ENCODE measurements at places on chromosomes 1 and 21.
A peak's percentile ranks its signal among the peaks of the same experiment; 100 is the strongest.

- no peak for DNase-seq
Measured at GRCh38 chr1:34721646-34722355, 33.0 kb upstream of the GJB5 start.

DNA sequence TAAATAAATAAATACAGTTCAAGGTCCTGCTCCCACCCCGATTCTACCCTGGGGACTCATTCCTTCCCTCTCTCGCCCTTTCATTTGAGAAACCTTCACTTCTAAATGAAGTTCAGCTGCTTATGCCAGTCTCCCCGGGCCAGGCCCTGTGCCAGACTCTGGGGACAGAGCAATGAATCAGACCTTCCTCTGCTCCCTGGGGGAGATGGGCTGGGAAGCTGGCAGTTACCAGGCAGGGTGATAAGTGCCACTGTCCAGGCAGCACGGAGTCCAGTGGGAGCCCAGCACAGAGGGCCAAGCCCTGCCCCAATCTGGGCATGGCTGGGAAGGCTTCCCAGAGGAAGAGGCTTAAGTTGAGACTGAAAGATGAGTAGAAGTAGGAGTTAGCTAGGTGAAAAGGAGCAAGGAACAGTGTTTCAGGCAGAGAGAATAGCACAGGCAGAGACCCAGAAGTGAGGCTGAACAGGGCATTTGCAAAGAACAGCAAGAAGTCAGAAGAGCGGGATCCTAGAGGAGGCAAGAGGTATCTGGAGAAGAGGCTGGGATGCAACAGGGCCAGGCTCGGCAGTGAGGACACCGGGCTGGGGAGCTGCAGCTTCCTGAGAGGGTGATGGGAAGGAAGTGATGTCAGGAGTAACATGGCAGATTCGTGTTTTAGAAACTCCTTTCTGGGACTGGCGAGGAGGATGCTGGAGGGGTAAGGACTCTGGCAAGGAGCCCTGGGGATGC lies 13.5 kb downstream of the KCNQ4 start:
- DNase-seq, result no peak

DNA sequence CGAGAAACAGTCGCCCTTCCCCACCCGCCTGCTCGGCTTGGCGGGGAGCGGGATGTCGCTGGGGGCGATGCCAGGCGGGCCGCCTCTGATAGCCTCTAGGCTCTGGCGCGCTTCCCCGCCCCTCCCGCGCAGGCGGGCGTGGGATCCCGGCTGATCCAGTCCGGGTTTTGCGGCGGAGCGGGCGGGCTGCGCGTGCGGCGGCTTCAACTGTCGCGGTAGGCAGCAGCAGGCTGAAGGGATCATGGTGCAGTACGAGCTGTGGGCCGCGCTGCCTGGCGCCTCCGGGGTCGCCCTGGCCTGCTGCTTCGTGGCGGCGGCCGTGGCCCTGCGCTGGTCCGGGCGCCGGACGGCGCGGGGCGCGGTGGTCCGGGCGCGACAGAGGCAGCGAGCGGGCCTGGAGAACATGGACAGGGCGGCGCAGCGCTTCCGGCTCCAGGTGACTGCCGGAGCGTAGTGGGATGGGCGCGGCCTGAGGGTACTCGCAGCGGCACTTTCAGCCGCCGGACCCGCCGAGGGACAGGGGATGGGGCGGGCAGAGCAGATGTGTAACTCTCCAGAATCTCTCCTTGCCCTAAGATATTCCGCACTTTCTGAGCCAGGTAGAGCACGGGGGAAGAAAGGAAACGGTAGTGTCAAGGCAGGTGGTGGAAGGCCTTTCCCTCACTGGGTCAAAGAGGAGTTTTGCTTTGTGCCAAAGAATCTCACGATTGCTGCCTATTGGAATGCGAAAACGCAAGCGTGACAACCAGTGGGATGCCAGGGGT lies at the start of gene FAAH:
TSS of gene FAAH (plus strand) at position 210 of the 764 bp plus-strand sequence. CDS start at position 242, 32 bp downstream.
- peak; percentile 69 for DNase-seq

- no peak for DNase-seq
Measured at GRCh38 chr1:198681252-198681651, 42.4 kb downstream of the PTPRC start.

DNA sequence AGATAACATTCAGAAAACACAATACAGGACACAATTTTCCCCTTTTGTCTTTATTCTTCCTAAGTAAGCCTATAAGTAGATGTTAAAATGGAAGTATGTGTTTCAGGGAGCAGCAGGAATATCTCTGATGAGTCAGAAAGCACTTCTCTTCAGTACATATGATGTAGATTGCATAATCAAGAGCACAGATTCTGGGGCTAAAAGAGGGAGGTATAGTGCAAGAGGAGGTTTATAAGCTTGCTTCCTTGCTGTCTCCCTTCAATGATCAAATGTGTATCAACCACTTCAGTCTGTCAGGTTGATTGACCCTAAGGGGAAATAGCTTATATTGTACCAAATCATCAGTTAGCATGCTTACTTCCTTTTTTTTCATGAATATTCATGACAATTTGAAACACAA lies 822.8 kb downstream of the BRINP3 start:
- DNase-seq, result no peak

DNA sequence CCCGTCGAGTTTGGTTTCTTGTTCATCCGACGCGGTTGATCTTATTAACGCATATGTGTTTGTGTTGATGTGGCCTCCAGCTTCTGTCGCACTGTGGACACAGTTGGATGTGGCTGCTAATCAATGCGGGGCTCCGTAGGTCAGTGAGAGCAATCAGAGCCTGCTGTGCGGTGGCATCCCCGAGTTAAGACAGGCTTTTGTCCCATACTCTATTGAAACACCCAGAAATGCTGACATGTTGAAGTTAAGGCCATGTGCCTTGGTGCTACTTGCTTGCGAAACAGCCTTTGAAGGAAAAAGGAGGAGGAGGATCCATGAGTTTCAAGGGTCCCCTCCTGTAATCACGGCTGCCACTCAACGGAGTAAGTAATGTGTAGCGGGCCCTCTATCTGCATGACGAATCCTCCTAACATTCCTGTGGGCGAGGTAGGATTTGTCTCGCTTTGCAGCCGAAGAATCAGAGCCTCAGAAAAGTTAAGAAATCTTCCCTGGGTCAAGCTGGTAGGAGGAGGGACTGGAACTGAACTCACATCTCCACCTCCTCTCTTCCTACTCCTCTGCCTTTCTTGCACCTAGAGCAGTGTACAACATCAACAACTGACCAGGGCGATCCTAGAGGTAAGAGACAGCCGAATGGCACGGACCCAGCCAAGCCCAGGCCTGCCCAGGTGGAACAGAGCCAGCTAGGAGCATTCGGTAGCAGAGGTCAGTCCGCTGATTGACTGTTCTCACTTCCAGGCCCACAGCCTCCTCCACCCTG lies 19.5 kb downstream of the PDE9A start:
- DNase-seq, result peak; percentile 74

- DNase-seq, result no peak
Measured at GRCh38 chr1:115642168-115643072, 650 bp downstream of the VANGL1 start.

GRCh38 chr1:156021093-156021428 lies 310 bp upstream of the SSR2 start:
- DNase-seq, result no peak

GRCh38 chr1:54266908-54267307 lies 66.9 kb downstream of the MRPL37 start:
- DNase-seq, result no peak

- DNase-seq, result no peak
Measured at GRCh38 chr21:41435706-41436105, 9.7 kb downstream of the MX1 start.

DNA sequence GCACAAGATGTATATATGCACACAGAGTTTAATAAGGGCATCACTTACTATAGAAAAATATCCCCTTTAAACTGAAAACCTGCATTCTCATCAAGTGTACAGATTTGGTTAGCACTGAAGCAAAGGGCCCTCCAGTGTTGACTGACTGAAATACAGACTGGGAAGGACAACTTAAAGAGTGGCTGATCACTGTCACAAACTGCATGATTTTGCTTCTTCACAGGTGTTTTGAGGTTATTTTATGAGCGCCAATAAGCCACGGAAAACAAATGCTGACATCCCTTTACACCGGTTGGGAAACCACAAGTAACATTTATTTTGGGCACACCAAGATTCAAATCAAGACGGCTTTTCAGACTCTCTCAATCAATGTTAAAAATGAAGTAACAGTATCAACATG lies 30.9 kb upstream of the RAP1GAP start:
- DNase-seq, result no peak

- no peak for DNase-seq
Measured at GRCh38 chr1:202214089-202214843, 20.7 kb downstream of the LGR6 start.

DNA sequence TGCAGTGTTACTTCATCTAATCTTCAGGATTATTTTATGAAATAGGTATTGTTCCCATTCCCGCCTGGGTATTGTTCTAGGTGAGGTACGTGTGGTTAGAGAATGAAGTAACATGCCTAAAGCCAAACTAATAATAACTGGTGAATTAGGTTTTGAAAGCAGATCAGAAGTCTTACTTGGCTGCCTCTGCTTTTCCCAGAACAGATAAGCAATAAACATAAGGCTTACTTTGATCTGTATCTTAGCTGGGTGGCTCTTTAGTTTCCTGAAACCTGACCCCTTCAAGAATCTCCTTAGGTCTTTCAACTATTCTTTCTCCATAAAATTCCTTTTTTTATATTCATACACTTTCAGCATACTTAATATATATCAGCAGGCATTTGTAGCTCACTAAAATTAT lies 65.3 kb downstream of the VAV3 start:
- no peak for DNase-seq

GRCh38 chr21:22115746-22116145 lies 1117.5 kb downstream of the NCAM2 start:
- no peak for DNase-seq
